ENCODE measurements at places on chromosomes 11 and 22.

DNA sequence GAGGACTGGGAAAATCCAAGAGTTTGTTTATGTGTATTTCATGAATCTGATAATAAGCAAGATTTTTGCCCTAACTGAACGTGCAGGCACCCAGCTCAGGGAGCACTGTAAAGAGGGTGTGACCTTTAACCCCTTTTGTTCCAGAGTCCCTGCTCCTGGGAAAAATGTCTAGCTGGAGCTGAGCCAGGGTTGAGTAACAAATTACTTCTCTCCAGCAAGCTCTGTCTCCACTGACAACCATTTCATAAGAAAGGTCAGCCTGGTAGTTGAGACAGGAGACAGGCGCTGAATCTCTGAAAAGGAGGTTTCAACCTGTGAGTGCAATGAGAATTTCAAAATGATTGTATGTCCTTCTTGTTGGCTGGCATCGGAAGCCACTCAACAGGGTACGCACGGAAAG is 156.4 kb upstream of the NARS2 start:
- no peak for DNase-seq

- DNase-seq = no peak
Measured at GRCh38 chr11:63535734-63536133, 874 bp upstream of the PLAAT4 start.

GRCh38 chr22:16721961-16722360 is 103.2 kb downstream of the XKR3 start:
- DNase-seq = no peak

- no peak for DNase-seq
Measured at GRCh38 chr22:38940811-38941384, 16.5 kb upstream of the APOBEC3A start.

GRCh38 chr11:126573325-126573978 is 218.0 kb downstream of the ST3GAL4 start:
- DNase-seq = no peak

DNA sequence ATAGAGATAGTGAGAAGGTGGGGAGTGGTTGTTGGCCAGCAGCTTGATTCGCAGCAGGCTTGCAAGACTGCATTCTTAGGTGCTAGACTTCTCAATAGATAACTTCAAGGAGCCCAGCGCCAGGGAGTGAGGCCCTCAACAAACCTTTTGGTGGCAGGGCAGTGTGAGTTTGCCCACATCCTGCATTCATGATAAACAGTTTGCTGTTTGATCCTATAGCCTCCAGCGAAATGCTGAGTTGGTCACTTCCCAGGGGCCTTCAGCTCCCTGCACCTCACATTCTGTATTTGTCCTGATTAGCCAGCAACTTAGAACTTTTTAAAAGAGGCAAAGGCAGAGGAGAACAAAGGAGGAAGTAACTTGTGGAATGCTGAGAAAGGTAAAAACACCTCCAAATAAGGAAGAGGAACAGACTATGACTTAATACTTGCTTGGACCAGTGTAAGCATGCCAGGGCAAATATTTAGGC is 25.1 kb downstream of the OR10A6 start:
- peak; percentile 65 for DNase-seq

DNA sequence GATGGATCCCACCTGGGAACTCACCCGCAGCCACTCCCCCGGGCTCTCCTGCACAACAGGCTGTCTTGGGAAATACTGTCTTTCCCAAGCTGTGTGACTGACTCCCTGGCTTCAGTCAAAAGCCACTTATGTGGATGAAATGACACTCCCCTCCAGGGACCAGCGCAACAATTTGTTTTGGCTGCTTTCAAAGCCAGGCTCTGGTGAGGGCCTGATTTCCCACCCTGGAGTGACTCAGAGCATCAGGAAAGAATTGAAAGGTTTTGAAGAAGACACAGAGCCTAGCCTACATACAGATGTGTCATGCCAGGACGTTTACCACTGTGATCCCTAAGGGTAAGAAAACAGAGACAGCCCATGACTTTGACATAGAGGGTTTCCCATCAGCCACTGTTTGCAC is 550.5 kb downstream of the MIAT start:
- DNase-seq = peak; percentile 53

- no peak for DNase-seq
Measured at GRCh38 chr11:65204143-65204542, 22.4 kb downstream of the CAPN1 start.

DNA sequence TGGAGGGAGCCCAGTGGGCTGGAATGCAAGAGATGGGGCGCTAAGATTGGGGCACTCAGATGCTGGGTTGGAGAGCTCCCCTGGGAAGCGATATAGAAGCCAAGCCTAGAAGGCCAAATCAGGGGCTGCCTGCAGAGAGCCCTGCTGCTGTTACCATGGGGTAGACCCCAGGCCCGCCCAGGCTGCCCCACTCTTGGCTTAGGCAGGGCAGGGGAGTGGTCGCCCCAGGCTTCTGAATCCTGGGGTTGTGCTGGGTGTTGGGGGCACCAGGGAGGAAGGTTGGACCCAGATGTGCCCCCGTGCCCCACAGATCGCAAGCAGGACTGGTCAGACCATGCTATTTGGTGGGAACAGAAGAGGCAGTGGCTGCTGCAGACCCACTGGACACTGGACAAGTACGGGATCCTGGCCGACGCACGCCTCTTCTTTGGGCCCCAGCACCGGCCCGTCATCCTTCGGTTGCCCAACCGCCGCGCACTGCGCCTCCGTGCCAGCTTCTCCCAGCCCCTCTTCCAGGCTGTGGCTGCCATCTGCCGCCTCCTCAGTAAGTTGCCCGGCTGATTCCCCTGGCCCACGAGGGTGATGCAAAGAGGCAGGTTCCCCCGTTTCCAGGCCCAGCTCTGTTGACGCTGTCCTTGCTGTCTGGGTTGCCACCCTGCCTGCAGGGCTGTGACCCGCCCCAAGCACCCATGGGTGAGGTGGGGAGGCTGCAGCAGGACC is 3.9 kb downstream of the FERMT3 start:
- DNase-seq = no peak

GRCh38 chr22:37334859-37335805 is 52.8 kb downstream of the CYTH4 start:
- DNase-seq = no peak

DNA sequence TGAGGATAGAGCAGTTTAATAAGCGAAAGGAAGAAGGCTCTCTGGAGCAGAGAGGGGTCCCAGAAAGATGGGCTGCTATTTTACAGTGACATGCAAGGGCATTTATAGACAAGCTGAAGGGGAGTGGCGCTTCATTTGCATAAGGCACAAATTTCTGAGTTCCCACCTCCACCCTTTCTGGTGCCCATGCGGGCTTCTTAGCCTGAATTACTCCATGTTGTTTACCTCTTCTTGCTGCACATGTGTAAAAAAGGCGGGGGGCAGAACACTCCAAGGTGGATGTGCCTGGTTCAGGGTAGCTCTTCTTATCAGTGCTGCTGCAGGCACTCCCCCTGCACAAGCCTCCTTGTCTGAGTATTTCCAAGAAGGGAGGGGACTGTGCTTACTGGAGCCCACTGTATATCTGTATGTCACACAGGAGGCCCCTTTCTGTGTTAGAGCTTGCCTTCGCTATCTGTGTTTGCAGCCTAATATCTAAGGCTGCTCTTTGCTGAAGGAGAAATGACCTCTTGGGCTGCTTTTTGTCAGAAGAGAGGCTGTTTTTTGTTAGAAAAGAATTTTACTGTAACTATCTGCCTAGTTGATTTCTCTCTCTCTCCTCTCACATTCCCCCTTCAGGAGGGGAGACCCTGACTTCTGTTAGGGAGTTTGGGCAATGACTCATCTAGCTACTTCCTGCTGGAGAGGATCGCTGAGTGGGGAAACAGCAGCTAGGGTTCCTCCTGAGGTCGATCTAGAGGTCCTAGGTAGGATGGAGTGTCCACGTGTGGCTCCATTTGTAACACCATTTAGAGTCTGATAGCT is 1057.0 kb upstream of the CNTN5 start:
- no peak for DNase-seq

GRCh38 chr11:122155765-122156527 is 39.9 kb upstream of the BLID start:
- DNase-seq = peak; percentile 21

- DNase-seq = no peak
Measured at GRCh38 chr22:31821572-31821971, 67.8 kb downstream of the DEPDC5 start.

GRCh38 chr11:33982661-33983060 is 68.9 kb upstream of the CAPRIN1 start:
- no peak for DNase-seq

GRCh38 chr22:41681616-41682015 is 7.1 kb downstream of the SNU13 start:
- DNase-seq = no peak

DNA sequence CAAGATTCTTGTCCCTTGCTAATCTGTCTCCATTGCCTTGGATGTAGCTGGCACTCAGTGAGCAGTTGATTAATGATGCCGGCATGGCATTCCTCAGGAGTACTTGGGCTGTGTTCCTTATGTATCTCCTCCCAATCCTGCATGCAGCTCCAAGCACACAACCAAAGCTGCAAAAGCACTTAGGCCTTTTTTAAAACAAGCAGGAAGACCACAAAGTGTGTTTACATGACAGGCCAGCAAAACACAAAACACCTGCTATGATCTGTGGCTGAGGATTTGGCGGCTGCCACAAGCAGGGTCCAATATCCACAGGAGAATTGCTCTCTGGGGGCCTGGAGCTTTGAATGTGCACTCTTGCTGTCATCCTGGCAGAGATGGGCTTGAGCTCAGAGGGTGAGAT is 8.9 kb downstream of the ABTB2 start:
- peak; percentile 74 for DNase-seq

- DNase-seq = peak; percentile 21
Measured at GRCh38 chr22:31122532-31123291, at the start of gene INPP5J. TSS of gene INPP5J (plus strand) at chr22:31122966. CDS start at chr22:31123015, 49 bp downstream.

DNA sequence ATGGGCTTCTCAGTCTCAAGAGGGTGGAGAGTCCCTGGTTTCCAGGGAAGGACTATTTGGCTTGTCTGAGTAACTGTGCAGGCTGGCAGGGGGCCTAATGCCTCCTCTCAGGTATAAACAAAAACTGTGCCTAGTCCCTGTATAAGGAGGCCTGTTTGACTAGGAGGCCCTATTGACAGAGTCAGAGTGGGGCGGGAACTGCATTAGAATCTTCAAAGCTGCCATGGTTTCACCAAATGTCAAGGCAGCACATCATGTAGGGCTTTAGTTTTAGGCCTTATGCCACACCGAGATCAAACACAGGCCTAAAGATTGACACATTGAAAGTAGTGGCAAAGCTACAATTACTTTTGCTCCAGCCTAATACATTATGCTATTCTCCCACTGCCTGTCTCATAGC is 611.5 kb upstream of the B3GAT1 start:
- no peak for DNase-seq

DNA sequence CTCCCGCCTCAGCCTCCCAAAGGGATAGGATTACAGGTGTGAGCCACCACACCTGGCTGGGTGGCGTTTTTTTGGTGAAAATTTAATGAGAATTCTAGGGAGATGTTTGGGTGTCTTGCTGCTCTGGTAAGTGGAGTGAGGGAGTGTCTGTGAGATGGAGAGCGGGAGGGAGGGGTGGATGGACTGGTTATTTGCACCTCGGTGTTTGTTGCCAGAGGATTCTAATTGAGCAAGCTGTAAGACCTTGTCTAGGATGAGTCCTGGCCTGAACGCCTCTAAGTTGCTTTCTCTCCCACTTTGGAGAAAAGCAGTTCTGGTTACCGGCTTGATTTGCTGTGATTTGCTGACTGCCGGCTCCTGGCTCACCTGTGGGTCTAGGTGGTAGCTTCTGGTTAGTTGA is 22.0 kb upstream of the GRAMD4 start:
- DNase-seq = no peak

- no peak for DNase-seq
Measured at GRCh38 chr11:81647374-81647773, 1086.3 kb downstream of the FAM181B start.

DNA sequence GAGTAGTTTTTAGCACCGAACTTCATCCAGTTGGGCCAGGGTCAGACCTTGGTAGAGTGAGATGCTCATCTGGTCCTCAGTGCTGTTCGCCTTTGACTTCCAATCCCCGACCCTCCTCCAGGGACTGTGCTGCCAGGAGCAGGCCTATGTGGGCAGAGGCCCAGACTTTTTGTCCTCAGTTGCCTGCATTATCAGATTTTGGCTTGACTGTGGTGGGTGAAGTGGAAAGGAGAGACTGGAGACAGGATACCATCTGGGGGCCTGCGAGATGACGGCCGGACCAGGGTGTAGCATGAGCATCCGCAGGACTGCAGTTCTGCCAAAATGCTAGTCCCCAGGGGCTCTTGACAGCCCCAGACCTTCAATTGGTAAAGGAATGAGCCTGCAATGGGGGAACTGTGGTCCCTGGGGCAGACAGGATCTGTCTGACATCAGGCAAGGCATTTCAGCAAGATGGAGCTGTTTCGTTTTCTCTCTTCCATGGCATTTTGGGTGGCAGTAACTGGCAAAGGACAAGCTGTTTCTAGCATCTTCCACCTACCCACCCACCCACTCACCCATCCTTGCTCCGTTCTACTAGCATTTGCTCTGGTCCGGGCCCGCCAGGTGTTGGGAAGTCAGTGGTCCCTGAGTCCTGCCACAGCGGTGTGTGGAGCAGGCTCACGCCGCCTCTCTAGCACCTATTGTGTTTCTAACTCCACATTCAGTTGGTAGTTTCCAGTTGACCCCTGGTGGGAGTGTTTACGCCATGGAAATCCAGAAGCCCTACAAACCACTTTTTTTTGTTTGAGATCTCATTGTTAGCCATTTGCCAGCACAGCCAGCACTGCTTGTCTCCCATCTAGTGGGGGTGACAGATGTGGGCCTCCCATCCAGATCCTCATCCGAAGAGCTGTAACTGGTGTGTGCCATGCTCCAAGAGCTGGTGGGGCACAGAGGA is 53.5 kb downstream of the OTOG start:
- DNase-seq = no peak

- no peak for DNase-seq
Measured at GRCh38 chr11:63616953-63617352, 2.7 kb upstream of the PLAAT3 start.

GRCh38 chr11:123437236-123437979 is 7.3 kb downstream of the GRAMD1B start:
- no peak for DNase-seq

GRCh38 chr11:12968101-12968500 is 41.0 kb upstream of the RASSF10 start:
- no peak for DNase-seq

GRCh38 chr22:24693379-24693778 is 81.1 kb downstream of the PIWIL3 start:
- no peak for DNase-seq

- no peak for DNase-seq
Measured at GRCh38 chr11:113705871-113706655, at the start of gene TMPRSS5. TSS of gene TMPRSS5 (minus strand) at chr11:113706308. CDS start at chr11:113706224, 84 bp downstream.

- DNase-seq = no peak
Measured at GRCh38 chr11:133969112-133969511, 12.3 kb upstream of the IGSF9B start.

DNA sequence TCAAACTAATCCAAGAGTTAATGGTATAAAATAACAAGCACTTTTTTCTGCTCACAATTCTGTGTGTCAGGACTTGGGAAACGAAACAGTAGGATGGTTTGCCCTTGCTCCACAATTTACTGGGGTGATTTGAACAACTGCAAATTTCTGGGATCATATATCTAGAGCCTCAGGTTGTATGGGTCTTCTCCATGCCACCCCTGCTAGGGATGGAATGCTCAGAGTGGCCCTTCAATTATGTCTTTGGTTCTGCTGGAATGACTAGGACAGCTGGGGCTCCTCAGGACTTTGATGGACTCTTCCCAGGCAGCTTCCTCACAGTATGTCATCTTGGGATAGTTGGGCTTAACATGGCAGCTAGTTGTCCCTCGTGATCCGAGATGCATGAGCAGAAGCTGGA is 223.0 kb upstream of the ANO5 start:
- no peak for DNase-seq

GRCh38 chr11:83401506-83402225 is 115.5 kb upstream of the CCDC90B start:
- DNase-seq = no peak
